ENCODE measurements at places on chromosomes 13 and 19.

- no peak for DNase-seq
Measured at GRCh38 chr13:52160053-52160452, 656 bp upstream of the NEK3 start.

DNA sequence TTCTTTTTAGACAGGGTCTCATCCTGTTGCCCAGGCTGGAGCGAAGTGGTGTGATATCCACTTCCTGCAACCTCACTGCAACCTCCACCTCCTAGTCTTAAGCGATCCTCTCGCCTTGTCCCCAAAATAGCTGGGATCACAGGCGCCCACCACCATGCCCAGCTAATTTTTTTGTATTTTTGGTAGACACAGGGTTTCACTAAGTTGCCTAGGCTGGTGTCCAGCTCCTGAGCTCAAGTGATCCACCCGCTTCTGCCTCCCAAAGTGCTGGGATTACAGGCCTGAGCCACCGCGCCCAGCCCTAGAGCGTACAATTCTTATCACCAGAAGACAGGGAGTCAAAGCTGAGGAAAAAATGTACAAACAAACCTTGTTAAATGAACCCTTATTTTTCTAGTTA, 4.5 kb upstream of the ELOF1 start:
- DNase-seq: no peak

GRCh38 chr19:41431426-41432386, 4.5 kb upstream of the B3GNT8 start:
- peak; percentile 67 for DNase-seq

DNA sequence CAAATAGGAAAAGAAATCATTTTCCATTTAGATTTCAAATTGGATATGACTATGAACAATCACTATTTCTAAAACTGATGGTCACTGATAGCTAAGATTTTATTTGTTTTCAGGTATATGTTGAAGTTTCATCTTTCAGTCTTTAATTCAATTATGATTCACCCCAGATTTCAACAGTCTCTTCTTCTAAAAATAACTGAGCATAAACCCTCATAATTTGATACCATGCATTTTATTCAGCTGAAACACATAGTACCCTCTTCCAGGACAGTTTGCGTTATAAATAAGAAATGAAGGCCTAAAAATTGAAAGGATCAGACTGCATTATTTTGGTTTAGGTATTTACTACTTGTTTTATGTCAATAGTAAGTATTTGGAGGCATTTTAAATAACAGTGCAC, 428.5 kb upstream of the NBEA start:
- no peak for DNase-seq

- no peak for DNase-seq
Measured at GRCh38 chr13:69946511-69946910, 161.1 kb upstream of the ATXN8OS start.

DNA sequence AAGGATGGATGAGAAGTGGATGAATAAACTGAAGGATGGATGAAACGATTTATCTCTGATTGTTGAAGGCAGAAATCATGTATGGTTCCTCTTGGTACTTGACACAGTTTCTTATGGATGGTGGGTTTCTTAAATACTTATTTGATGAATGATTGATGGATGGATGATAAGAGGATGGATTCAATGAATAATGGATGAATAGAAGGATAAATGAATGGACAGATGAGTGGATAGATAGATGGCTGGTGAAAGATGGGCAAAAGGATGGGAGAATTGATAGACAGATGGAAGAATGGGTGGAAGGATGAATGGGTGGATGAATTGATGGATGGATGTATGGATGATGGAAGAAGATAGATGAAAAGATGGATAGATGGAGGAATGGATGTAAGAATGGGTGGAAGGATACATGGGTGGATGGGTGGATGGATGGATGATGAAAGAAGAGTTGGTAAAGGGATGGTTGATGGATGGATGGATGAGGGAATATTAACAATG, 1.8 kb downstream of the ELSPBP1 start:
- DNase-seq: no peak

GRCh38 chr13:65112123-65112522, 2118.0 kb downstream of the PCDH9 start:
- DNase-seq: no peak

DNA sequence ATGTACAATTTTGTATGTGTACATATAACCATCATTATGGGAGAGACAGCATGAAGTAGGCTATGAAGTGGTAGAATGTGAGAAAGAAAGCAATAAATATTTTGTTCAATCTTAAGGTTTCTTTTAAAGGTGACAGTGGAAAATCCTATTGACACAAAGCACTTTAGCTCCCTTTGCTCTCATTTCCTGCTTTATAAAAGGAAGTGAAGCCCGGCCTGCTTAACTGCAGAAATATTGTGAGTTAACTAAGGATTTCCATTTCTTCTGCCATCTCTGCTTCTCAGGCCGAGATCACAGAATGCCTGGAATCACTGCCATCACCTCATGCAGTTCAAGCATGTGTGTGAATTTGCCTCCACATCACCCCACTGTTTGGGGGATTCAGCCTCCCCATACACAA, 83.5 kb downstream of the FRY start:
- peak; percentile 80 for DNase-seq

- no peak for DNase-seq
Measured at GRCh38 chr19:55344444-55344843, 4.8 kb downstream of the KMT5C start.

GRCh38 chr13:49373716-49374115, 70.1 kb downstream of the CAB39L start:
- DNase-seq: no peak

GRCh38 chr13:40023595-40024203, 368.2 kb downstream of the COG6 start:
- DNase-seq: no peak

DNA sequence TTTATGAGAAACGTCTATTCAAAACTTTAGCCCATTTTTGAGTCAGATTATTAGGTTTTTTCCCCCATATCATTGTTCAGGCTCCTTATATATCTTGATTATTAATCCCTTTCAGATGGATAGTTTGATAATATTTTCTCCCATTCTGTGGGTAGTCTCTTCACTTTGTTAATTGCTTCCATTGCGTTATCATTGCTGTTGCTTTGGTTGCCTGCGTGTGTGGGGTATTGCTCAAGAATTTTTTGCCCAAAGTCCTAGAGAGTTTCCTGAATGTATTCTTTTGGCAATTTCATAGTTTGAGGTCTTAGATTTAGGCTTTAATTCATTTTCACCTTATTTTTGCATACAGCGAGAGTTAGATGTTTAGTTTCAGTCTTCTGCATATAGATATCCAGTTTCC, 25.8 kb upstream of the PRR20A start:
- no peak for DNase-seq

- no peak for DNase-seq
Measured at GRCh38 chr13:37295573-37295972, 190.1 kb upstream of the CSNK1A1L start.

DNA sequence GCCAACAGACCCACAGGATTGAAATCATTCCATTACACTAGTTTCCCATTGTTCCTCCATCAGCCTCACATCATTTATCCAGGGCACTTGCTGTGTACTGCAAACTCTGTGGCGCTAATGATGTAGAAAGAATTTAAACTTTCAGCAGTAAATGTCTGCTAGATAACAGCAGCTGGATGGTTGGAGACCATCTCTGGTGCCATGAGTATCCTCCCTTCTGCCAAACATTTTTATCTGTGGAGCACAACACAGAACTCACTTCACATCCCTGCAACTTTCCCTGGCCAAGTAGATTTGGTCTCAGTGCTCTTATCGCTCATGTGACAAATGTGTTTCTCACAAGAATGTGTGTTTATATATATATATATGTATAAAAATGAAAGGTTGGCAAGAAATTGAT, 481.9 kb downstream of the FGF9 start:
- DNase-seq: no peak

- no peak for DNase-seq
Measured at GRCh38 chr13:64099994-64100393, 2684.3 kb upstream of the PCDH20 start.

DNA sequence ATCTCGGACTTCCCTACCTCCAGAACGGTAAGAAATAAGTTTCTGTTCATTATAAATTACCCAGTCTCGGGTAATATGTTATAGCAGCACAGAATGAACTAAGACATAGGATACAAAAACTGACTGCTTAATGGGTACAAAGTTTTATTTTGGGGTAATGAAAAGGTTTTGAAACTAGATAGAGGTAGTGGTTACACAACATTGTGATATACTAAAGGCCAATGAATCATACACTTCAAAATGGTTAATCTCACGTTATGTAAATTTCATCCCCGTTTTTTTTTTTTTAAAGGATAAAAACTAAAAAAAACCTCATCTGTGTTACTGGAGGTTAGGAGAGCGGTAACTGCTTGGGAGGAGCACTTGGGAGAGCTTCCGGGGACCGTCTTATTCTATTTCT, 23.5 kb downstream of the AKT2 start:
- peak; percentile 46 for DNase-seq

GRCh38 chr13:110246530-110246929, 60.4 kb downstream of the COL4A1 start:
- no peak for DNase-seq

- DNase-seq: no peak
Measured at GRCh38 chr13:47796816-47797215, 204.3 kb downstream of the SUCLA2 start.

DNA sequence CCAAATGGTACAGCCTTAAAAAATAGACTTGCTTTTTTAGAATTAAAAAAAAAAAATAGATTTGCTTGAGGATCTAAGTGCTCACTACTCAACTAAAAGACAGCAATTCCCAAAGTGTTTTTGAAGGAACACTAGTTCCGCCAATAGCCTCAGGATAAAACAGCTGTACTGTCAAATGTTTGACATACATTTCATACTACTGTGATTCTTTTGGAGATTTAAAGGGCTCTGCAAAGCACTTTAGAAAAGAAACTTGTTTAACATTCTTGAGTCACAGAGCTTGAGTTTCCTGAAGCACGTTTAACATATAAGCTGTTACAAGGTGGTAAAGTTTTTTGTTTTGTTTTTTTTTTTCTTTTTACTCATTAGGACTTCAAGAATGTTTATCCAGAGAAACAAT, 23.1 kb upstream of the KLF5 start:
- DNase-seq: no peak

DNA sequence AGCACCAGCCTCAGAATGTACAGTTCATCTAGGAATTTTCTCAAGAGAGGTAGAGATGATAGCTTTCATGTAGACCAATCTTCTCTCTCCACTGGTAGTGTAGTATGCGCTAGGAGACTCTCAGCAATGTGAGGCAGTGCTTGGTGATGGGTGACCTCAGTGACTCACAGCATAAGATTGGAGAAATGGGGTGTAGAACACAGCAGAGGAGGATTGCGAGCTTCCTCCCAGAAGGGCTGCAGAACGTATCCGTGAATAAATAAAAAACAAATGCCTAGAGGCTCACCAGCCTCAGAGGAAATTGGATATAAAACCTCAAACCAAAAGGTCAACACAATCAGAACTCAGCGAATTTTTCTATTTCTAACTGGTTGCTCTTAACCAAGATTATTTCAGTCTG, 182.9 kb upstream of the RXFP2 start:
- DNase-seq: no peak

DNA sequence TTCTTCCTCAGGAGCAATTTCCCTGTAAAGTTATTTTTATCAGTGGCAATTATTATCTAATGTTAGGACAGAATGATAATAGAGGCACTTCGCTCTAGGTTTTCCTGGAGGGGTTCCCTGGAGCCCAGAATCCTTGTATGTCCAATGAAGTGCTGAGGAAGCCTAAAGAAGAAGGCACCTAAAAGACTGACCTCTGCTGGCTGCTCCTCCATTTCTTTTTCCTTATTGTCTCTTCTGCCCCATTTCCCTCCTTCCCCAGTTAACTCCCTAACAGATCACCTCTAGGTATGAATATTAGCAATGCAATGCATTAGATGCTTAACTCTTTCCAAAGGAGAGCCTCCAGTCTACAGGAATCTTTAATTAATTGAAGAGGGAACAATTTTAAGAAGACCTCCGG, 985.4 kb downstream of the DIAPH3 start:
- no peak for DNase-seq

DNA sequence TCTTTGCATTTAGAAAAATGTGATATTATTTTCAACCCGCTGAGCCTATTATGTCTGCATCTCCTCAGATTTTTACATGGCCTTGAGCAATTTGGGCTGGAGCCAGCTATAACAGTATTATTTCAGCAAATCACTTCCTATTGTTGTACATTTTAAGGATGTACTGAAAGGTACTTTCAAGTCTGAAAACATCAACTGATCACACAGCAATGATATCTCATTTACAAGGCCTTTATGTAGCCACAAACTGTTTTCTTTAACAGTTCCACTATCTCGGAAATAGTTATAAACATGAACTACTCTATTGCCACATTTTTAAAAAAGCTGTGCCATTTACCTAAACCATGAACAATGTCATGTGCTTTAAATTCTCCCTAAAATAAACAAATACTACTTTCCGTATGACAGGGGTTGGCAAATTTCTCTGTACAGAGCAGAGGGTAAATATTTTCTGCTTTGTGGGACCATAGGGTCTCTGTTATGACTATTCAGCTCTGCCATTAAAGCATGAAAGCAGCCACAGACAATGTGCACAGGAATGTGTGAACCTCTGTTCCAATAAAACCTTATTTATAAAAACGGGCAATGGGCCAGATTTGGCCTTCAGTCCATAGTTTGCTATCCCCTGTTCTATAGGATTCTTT, 560.4 kb downstream of the GPC6 start:
- no peak for DNase-seq

DNA sequence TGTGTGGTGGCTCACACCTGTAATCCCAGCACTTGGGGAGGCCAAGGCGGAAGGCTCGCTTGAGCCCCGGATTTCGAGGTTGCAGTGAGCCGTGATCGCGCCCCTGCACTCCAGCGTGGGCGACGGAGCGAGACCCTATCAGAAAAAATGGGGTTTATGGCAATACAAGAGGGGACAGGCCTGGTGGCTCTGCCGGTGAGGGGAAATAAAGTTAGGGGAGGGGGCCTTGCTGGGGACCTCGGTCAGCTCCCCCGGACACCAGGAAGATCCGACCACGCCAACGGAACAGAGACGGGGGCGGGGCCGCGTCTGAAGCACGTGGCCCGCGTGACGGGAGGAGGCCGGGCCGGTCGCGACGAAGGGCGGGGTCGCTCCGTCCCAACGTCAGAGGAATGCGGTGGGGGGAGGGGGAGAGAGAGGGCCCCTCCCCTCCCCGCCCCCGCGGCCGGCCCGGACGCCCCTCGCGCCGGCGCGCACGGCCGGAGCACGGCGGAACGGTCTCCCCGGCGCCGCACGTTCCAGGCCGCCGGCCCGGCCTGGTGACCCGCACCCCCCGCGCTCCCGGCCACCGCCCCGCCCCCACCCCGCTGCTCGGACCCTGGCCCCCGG, 1.9 kb upstream of the HNRNPL start:
- DNase-seq: peak; percentile 96

DNA sequence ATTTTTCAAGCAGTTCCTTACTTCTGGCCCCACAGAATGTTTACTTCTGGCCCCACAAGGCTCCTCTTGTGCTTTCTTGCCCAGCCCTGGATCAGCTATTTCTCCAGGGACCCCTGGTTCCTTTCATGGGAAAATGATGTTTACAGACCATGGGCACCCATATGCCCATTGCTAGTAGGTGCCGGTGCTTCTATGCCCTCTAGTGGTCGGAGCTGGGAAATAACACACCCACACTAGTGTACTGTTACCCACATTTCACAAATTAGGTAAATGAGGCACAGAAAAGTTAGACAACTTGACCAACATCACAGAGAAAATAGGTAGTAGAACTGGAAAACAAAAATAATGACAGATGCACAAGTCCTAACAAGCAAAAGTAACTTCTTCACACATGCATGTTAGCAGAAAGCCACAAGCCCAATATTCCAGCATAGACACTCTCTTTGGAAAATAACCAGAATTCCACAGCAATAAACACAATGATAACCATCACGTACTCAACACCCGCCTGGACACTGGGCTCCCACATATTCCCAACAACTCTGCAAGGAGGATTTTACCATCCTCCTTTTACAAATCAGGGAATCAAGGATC, 1.3 kb upstream of the CEACAM6 start:
- DNase-seq: peak; percentile 58

- DNase-seq: no peak
Measured at GRCh38 chr19:40239415-40240226, 13.1 kb upstream of the CCNP start.

Data from inflammatory macrophage treated with lipopolysaccharide for 4 hours (primary cell).